ENCODE measurements at places on chromosomes 12 and 14. TPM values are rescaled to one million over a fixed set of nuclear protein-coding genes. Genes with fewer than 3 reads are reported as not detected.

DNA sequence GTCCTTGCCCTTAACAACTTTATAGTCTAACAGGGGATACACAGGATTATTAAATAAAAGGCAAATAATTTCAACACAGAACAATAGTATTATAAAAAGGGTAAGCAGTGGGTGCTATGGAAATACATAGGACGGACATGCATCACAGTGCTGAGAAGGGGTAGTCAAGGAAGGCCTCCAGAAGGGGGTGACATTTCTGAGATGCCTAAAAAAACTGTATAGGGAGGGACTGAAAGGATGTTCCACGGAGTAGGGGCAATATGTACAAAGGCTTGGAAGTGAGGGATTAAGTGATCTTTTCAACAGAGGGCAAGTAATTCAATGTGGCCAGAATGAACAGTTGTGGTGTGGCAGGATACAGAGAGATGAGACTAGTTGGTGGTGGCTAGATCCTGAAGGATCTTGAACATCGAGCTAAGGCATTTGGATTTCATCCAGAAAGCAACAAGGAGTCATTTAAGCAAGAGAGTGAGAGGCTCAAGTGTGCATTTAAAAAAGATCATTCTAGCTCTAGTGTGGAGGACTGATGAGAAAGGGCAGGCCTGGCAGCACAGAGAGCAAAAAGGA is 8.9 kb upstream of the ATP5MC2 start:
- DNase-seq: no peak

The TAS2R14 gene
- total RNA-seq: 0.98 TPM

The PLA2G1B gene
- total RNA-seq: not detected

DNA sequence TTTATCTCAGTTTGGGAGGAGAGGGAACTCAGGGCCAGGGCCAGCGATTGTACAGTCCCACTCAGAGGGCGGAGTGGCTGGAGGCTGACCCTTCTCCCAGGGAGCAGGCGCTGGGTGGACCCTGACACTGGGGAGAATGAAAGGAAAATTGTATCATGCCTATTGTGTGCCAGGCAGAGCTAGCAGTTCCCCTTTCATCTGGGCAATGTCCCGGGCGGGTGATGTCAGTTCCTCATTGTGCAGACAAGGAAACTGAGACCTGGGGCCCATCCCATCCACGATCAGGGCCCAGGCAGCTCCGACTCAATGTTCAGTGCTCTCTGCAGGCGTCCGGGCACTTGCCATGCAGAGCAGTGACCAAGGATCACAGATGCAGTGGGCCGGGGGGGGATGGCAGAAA is 101.9 kb upstream of the RTL1 start:
- no peak for DNase-seq

DNA sequence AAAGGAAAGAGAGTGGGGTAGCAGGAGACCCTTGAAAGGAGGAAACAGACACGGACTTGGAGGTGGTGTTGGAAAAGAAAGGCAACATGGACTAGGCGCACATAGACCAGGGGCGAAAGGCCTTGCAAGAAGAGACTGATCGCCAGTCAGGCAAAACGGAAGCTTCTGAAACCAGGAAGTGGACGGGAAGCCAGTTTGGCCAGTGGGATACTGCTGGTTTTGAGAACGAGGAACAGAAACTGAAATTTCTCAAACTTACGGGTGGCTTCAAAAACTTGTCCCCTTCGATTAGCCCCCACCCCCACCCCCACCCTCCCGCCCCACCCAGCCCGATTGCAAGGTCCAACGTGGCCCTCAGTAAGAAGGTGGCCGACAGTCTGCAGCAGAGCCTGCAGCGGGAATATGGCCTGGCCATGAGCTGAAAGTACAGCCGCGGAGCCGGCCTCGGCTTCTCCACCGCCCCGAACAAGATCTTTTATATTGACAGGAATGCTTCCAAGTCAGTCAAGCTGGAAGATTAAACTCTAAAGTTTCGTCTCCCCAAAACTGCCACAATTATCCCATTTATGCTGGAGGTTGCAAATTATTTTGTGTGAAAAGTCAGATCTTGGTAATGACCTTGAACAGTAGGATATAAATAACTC is 364.7 kb downstream of the BCAT1 start:
- no peak for DNase-seq

DNA sequence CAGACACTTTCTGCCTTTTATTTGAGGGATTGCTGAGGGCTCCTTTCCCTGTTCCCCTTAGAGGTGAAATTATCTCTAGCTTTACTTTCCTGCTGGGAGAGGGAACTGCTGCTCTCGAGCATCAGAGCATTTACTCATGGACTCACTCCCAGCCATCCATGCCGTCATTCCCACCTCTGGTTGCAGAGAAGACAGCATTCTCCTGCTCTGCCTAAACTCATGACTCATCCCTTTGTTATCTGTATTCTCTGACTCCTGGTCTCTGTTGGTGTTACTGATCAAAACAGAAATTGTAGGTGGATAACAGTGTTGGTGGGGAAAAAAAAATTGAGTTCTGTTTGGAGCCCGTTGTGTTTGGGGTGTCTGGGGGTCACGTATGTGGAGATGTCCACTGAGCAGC is 159.3 kb downstream of the TTC8 start:
- DNase-seq: peak; percentile 94

DNA sequence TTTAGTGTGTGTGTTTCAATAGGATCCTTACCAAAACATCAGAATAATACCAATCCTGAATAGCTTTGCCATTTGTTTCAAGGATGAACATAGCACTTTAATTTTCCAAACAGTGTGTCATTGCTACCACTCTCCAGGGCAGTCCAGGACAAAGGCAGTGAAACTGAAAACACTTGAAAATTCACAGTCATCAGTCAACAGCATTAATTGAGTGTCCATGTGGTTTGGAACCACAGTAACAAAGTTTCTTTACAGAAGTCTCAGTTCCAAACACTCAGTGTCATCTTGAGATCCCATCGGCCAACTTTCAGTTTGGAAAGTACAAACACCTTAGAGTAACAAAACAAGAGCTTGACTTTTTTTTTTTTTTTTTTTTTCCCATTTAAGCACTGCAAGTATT is 228.4 kb upstream of the SOX5 start:
- no peak for DNase-seq

DNA sequence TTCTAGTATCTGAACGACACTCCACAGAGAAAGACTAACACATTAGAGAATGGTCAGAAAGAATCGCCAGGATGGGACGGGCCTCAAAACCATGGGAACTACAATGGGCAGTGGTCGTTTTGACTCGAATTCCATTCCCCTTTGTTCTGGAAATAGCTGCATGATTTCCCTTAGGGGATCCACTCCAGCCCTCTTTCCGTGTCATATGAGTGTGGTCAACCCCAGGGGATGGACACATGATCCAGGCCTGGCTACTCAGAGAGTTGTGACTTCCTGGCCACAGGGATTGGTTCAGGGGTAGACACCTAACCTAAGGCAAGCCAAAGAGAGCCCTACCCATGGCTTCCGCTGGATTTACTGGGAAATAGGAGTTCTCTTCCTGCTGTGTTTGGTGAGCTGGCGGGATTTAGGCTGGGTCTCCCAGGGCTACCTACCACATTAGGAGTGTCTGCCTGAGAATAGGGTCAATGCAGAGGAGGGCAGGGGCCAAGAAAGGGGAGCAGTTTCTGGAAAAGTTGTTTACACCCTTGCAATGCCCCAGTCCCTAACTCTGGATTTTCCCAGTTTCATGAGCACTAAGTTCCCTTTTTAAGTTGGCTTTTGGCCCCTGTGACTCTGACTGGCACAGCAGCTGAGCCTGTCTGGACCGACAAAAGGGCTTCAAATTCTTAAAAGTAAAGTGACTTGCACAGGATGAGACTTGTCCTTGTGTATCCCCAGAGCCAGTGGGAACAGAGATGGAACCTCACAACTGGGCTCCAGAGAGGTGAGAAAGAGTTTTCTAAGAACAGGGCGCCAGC is 28.1 kb upstream of the GPATCH2L start:
- DNase-seq: no peak

DNA sequence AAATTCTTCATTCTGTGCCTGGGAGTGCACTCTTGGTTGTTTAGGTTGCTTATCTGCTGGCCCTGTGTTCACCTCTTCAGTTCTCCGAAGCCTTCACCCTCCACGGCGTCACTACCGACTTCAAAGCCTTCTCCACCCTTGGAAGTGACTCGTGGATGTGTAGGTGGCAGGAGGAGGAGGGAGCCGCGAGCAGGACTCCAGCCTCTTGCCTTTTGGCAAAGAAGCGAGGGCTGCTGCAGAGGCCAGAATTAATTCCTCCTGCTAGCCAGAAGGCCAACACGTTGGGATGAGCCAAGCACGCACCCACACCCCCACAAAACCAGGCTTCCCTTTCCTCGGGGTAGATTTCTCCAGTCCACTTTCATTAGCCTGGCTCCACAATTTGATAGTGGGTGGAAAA is 86.5 kb downstream of the TBX5 start:
- DNase-seq: peak; percentile 53

DNA sequence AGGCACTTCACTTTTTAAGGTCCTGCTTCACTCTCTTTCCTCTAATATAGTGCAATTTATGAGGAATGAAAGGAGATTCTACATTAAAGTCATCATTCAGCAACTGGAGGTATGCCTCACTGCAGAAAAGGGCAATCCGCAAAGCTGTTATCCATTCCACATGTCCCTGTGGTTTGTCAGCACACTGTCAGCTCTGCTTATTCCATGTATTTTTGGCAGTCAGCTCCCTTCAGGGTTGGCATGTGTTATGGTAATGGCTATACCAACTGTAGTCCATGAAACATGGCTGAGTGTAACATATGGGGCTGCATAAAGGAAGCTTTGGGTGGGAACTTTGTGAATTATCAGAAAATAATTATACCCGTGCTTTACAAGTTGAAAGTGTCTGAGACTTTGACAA is 154.1 kb downstream of the GALC start:
- no peak for DNase-seq

The CCDC85C gene
- 5.8 TPM for total RNA-seq

GRCh38 chr12:120261951-120262851 is 3.3 kb downstream of the PXN start:
- peak; percentile 84 for DNase-seq

- DNase-seq: no peak
Observed at GRCh38 chr14:95468448-95469133, 47.9 kb downstream of the SYNE3 start.

DNA sequence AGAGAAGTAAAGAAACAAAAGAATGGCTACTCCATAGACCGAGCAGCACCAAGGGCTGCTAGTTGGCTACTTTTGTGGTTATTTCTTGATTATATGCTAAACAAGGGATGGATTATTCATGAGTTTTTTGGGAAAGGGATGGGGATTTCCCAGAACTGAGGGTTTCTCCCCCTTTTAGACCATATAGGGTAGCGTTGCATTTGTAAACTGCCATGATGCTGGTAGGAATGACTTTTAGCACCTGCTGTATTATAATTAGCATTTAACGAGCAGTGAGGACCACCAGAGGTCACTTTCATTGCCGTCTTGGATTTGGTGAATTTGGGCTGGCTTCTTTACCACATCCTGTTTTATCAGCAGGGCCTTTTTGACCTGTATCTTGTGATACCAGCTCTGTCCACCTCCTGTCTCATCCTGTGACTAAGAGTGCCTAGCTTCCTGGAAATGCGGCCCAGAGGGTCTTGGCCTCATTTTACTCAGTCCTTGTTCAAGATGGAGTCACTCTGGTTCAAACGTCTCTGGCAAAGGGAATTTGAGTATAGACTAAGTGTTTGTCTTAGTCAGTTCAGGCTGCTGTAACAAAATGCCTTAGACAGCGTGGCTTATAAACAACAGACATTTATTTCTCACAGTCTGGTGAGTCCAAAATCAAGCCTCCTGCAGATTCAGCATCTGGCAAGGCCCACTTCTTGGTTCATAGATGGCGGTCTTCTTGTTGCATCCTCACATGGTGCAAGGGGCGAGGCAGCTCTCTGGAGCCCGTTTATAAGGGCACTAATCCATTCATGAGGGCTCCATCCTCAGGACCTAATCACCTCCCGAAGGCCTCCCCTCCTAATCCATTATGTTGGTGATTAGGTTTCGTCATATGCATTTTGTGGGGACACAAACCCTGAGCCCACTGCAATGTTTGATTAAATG is 348.3 kb upstream of the SFSWAP start:
- DNase-seq: no peak

- no peak for DNase-seq
Observed at GRCh38 chr12:107440606-107441005, 245.0 kb upstream of the PWP1 start.

The CIROP gene
- total RNA-seq: not detected

DNA sequence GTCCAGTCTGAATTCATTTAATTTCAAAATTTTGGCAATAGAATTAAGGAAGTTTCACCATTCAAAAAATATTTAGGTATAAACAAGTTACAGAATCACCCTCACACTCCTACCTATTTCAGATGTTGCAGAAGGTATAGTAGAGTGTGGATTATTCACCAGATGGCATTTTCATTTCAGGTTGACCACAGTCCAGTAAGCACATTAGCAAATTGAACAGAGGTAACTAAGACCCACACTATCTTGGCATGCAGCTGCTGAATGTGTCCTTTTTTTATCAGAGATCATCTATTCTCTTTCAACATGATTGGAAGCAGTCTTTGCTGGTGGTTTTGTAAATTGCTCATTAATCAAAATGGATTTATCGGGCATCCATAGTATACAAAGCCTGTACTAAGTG is 151.8 kb upstream of the GARIN6 start:
- DNase-seq: no peak

The WIF1 gene
- total RNA-seq: not detected

DNA sequence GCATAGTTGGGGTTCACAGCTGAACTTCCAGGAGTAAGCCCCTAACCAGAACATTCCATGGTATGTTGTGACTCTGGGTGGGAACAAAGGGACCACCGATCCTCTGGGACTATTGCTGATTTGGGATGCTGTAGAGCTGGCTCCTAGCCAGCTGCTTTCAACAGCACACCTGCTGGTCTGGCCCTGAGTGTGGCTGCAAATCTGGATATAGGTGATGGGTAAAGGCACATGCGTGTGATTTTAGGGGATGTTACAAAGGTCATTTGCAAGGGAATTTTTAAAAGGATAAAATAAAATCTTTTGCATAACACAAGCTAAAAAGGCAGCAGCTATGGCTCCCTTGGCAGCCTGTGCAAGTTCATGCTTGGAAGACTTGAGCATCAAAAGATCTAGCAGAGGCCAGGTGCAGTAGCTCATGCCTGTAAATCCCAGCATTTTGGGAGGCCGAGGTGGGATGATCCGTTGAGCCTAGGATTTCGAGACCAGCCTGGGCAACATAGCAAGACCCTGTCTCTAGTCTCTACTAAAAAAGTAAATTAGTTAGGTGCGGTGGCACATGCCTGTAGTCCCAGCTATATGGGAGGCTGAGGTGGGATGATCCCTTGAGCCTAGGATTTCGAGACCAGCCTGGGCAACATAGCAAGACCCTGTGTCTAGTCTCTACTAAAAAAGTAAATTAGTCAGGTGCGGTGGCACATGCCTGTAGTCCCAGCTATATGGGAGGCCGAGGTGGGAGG is 1.6 kb downstream of the ALDH2 start:
- no peak for DNase-seq

GRCh38 chr12:95740751-95741150 is 49.8 kb downstream of the NTN4 start:
- DNase-seq: no peak

- no peak for DNase-seq
Observed at GRCh38 chr12:81150382-81150781, 72.5 kb downstream of the ACSS3 start.

- DNase-seq: no peak
Observed at GRCh38 chr12:117360551-117361346, 677 bp downstream of the NOS1 start.

The TSPAN8 gene
- not detected for total RNA-seq

GRCh38 chr14:61565836-61566536 is 129.3 kb upstream of the HIF1A start:
- DNase-seq: peak; percentile 56

- peak; percentile 32 for DNase-seq
Observed at GRCh38 chr12:131104463-131105350, 151.0 kb downstream of the ADGRD1 start.

- DNase-seq: no peak
Observed at GRCh38 chr14:84343656-84344055, 1186.3 kb upstream of the FLRT2 start.

The GLIPR1L1 gene
- not detected for total RNA-seq
